ENCODE measurements at places on chromosomes 5 and 9. TPM values are rescaled to one million over a fixed set of nuclear protein-coding genes. Genes with fewer than 3 reads are reported as not detected.

GBGT1 gene
- 1.1 TPM for total RNA-seq

POU5F2 gene
- total RNA-seq, result 0.64 TPM

PTGDS gene
- 0.26 TPM for total RNA-seq

NPDC1 gene
- 10.5 TPM for total RNA-seq

ECSCR gene
- total RNA-seq, result not detected

RASGRF2 gene
- total RNA-seq, result 0.26 TPM

ARID3C gene
- 0.26 TPM for total RNA-seq

ANKRD33B gene
- 0.13 TPM for total RNA-seq

SLC6A19 gene
- not detected for total RNA-seq

SOWAHA gene
- total RNA-seq, result not detected

FOXD4L5 gene
- total RNA-seq, result 0.13 TPM

LCN9 gene
- total RNA-seq, result not detected

C5orf63 gene
- total RNA-seq, result 5.9 TPM

MORN5 gene
- not detected for total RNA-seq

TXNDC8 gene
- total RNA-seq, result not detected

PCDH12 gene
- under 0.01 TPM for total RNA-seq

HTR4 gene
- total RNA-seq, result not detected

BNC2 gene
- total RNA-seq, result under 0.01 TPM

SLC45A2 gene
- not detected for total RNA-seq

TEX48 gene
- total RNA-seq, result not detected
